ENCODE measurements at places on chromosomes 11 and 22.

DNA sequence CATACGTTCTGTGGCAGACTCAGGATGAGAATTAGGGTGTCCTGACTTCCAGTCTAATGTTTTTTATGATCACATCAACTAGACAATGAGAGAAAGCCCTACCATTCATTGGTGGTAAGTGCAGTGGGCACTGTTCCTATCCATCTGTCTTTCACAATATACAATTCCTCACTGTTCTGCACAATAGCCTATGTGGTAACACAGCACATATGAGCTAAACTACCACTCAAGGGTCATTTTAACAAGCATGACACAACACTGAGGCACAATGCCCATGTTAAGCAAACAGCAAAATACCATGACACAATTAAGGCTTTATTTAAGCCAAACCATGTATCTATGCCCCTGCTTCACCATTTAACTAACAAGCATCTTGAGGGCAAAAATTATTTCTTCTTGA, 52.3 kb downstream of the SIK3 start:
- DNase-seq, result no peak

DNA sequence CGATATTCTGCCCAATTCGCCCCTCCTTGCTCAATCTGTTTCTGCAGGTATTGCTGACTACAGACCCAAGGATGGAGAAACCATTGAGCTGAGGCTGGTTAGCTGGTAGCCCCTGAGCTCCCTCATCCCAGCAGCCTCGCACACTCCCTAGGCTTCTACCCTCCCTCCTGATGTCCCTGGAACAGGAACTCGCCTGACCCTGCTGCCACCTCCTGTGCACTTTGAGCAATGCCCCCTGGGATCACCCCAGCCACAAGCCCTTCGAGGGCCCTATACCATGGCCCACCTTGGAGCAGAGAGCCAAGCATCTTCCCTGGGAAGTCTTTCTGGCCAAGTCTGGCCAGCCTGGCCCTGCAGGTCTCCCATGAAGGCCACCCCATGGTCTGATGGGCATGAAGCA, 9.2 kb upstream of the SLC35E4 start:
- DNase-seq, result no peak

DNA sequence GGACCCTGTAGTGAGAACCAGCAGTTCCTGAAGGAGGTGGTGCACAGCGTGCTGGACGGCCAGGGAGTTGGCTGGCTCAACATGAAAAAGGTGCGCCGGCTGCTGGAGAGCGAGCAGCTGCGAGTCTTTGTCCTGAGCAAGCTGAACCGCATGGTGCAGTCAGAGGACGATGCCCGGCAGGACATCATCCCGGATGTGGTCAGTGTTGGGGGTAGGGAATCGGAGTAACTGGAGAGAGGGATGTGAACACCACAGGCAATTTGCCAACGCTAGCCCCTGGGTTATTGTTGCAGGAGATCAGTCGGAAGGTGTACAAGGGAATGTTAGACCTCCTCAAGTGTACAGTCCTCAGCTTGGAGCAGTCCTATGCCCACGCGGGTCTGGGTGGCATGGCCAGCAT, 19.9 kb downstream of the MADD start:
- no peak for DNase-seq

- DNase-seq, result no peak
Measured at GRCh38 chr22:43431808-43432554, 20.2 kb downstream of the MPPED1 start.

GRCh38 chr11:126594921-126595367, 239.5 kb downstream of the ST3GAL4 start:
- DNase-seq, result no peak

GRCh38 chr11:19279451-19279850, 38.7 kb upstream of the E2F8 start:
- no peak for DNase-seq
